NCI-H2081 treated with DMSO at 0.1 percent for 48 hours (cell line): ENCODE measurements at places on chromosomes 12 and 14.

- no peak for DNase-seq
Measured at GRCh38 chr14:22220427-22220826, 368.6 kb downstream of the DAD1 start.

DNA sequence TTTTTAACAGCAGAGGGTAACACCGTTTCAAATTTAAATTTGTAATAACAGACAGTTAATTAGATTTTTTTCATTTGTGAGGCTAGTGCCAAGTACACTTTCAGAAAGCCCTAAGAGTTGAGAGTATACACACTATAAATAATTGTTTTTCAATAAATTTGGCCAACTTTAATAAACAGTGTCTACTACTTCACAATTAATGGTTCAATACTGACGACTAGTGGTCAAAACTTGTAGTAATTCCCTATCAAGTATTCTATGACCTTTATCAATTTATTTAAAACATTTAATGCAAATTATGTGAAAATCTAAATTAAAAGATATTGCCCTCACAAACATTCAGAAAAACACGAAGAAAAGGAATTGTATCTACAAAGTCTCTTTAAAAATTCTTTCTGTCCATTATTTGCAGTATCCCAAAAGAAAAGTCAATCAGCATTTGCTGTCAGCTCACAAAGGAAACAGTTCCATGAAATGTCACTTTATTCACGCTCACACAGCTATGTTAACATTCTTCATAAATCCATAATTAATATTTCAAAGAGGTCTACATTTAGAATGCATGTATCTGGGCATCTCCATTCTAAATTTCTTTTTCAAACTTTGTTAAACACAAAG is 91.2 kb downstream of the CEP128 start:
- DNase-seq = no peak

DNA sequence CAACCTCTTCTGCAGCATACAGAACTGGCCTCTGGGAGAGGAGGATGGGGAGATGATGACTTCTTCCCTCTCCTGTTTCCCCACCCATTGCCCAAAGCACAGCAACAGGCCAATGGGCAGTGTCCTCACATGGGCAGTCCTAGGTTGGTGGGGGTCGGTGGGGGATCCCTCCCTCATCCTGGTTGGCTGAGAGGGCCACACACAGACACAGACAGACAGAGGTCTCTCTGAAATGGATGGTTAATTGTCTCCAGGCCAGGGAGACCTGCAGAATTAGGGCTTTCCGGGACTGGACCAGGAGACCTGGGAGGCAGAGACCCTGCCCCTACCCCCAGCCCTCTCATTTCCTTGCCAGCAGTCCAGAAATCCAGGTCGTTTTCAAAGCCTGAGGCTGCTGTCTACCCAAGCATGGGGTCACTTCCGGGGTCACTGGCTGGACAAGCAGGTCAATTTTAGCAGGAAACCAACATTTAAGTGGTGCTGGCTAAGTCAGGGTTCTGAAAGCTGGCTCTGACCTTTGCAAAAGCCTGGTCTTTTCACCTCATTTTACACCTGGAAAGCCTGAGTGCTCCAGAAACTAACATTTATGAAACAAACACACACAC is 48.6 kb upstream of the TBX3 start:
- no peak for DNase-seq

- no peak for DNase-seq
Measured at GRCh38 chr12:92445253-92446082, 257.3 kb upstream of the PLEKHG7 start.

GRCh38 chr12:55996201-55996714 is 818 bp upstream of the SUOX start:
- DNase-seq = peak; percentile 24
